NCI-H2081 treated with DMSO at 0.1 percent for 48 hours (cell line): ENCODE measurements at places on chromosomes 3 and 15.
A peak's percentile ranks its signal among the peaks of the same experiment; 100 is the strongest.

DNA sequence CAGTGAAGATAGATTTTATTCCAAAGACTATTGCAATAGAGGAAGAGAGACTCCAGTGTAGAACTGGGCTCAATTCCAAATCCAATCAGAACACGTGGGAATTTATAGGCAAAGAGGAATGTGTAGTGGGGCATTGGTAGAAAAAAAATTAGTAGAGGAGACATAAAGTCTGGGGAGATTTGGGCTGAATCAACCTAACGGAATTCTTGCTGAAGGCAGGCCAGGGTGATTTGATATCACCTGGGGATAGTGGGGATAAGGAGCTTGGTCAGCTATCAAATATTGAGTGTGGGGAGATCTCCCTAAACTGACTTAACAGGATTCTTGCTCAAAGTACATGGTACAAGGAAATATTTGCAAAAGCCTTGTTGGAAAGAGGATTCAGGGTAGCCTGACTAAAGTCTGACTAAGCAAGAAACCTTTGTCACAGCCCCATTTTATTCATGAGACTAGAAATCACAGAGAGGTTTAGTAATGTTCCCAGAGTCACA, 29.6 kb downstream of the SST start:
- no peak for DNase-seq

DNA sequence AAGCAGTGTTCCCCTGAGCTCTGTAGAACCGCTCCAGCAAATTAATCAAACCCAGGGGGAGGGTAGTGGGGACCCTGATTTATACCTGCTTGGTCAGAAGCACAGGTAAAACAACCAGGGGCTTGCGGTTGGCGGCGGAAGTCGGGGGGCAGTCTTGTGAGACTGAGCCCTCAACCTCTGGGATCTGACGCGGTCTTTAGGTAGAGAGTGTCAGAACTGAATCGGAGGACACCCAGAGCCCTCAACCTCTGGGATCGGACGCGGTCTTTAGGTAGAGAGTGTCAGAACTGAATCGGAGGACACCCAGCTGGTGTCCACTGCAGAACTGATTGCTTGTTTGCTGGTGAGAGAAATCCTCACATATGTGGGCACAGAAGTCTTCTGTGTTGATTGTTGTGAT, 12.9 kb upstream of the PAQR5 start:
- DNase-seq: no peak

DNA sequence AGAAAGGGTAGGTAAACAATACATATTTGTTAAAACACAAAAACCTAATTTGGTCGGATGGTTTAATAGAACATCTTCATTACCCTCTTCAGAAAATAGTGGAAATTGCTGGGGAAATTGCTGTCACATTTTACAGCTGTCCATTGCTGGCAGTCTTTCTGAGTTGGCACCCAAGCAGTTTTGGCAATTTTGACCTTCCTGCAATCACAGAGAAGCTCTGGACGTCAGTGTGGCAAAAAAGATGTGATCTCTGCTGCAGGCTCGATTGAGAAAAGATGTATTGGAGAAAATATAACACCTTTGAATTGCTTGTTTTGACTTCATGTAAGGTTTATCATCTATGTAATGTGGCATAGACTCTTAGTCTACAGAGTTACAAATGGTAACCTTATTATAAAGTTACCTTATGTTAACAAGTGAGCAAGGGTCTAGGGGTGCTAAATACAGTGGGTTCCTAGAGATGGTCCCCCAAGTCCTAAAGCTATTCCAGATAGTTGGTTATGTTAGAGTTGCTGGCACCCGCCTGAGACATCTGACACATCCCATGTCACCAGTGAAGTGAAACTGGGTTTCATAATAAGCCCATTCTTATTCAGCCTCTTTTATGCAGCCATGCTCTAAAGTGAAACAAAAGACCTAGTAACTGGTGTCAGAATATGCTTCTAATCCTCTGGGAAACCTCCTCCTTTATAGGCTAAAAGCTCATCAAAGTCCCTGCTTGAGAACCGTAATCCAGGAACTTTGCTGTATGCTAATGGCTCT, 14.0 kb downstream of the UBE2E1 start:
- DNase-seq: no peak

- DNase-seq: no peak
These were observed 17.9 kb upstream of the OR5H6 start for GRCh38 chr3:98246142-98246541.

DNA sequence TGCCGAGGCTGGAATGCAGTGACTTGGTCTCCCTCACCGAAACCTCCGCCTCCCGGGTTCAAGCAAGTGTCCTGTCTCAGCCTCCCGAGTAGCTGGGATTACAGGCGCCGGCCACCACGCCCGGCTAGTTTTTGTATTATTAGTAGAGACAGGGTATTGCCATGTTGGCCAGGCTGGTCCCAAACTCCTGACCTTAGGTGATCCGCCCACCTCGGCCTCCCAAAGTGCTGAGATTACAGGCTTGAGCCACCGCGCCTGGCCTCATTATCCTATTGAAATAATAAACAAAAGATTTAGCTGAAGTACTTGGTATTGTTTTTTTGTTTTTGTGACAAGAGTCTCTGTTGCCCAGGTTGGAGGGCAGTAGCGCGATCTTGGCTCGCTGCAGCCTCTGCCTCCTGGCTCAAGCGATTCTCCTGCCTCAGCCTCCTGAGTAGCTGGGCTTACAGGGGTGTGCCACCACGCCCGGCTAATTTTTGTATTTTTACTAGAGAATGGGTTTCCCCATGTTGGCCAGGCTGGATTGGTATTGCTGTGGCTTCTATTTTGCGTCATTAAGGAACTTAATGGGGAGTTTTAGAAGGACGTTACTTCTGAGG, 1.5 kb downstream of the RPL35A start:
- DNase-seq: no peak

DNA sequence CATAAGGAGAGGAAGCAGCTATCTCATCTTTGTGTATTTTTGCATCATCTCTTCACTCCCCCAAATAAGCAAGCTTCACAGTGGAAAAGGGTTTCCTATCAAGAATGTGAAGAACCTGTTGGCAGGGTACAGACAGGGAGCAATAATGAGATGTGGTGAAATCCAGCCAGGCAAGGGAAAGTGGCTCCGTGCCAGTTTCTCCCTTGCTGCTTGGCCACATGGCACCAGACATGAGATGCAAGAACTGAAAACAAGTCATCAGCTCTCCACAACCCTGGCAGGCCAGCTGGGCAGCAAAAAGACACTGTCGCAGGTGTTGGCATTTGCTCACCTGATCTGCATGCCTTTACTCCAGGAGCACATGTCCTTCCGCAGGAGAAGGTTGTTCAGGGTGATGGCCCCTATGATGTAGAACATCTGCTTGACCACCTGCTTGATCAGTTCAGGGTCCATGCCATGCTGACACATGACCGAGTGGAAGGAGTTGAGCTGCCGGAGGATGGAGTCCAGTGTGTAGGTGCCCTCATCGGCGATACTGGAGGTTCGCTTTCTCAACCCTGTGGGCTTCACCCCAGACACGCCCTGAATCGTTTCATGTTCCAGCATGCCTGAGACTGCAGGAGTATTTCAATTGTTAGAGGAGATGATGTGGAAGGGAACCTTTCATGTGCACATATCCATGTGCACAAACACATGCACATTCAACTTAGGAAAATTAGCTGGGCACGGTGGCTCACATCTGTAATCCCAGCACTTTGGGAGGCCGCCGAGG, 23.3 kb upstream of the MYO5C start:
- DNase-seq: no peak

DNA sequence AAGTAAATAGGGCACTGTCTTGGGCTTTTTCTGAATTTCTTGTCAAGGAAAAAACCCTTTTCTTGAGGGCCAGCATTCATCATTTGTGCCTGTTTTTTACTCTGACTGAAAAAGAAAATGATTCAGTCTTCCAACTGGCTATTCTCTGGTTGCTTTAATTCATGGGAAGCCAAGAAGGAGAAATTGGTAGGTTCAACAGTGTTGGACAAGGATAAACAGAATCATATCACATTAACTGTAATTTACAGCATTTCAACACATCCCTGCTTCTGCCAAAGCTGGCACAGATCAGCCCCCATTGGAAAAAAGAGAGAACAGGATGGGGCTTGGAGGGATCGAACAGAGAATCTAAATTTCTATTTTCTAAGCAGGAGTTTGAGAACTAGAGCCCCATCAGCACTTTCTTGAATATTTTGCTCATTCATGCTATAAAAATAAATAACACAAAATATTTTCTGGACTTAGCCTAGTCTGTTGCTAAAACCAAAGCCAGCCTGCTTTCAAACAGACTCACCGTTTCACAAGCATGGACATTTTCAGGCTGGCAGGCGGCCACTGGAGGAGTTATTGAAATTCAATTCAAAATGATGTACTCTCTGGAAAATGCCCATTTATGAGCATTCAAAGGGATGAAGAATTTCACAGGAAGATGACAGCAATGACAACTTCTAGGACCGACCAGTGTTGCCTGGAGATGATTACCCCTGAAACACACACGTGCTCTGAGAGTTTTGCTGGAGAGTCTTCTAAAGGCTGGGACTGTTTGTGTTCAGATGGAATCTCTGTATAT, 181.2 kb downstream of the WNT5A start:
- no peak for DNase-seq

GRCh38 chr3:72912532-72912931, 24.7 kb downstream of the GXYLT2 start:
- no peak for DNase-seq

DNA sequence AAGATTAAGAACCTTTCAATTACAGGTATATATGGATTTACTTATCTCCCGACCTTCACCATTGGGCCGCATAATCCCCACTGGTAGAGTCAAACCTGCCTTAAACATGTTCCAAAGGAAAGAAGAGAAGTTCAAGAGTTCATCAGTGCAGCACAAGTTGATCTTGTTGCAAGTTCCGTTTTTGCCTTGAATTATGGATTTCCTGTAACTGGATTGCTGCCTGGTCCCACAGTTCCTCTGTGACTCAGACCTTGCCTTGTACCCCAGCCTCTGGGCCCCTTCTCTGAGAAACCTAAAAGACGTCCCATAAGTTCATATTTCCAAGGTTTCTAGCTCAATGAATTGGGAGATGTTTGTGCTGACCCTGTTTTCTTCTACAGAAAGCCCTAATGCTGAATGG, 112.5 kb upstream of the THBS1 start:
- no peak for DNase-seq

GRCh38 chr3:192253138-192253887, 474.0 kb downstream of the FGF12 start:
- DNase-seq: no peak

- no peak for DNase-seq
These were observed 14.3 kb downstream of the WNT7A start for GRCh38 chr3:13865581-13865980.

GRCh38 chr15:39317225-39317624, 263.7 kb upstream of the THBS1 start:
- DNase-seq: no peak

GRCh38 chr3:155270485-155271342, 22.8 kb downstream of the STRIT1 start:
- DNase-seq: no peak

- DNase-seq: no peak
These were observed 13.2 kb downstream of the POPDC2 start for GRCh38 chr3:119647171-119647570.

- DNase-seq: no peak
These were observed 218.5 kb upstream of the PRICKLE2 start for GRCh38 chr3:64443546-64444381.

GRCh38 chr3:120264963-120265362, 20.1 kb downstream of the GPR156 start:
- DNase-seq: no peak

GRCh38 chr3:46913644-46914043, 36.1 kb downstream of the PTH1R start:
- peak; percentile 51 for DNase-seq

DNA sequence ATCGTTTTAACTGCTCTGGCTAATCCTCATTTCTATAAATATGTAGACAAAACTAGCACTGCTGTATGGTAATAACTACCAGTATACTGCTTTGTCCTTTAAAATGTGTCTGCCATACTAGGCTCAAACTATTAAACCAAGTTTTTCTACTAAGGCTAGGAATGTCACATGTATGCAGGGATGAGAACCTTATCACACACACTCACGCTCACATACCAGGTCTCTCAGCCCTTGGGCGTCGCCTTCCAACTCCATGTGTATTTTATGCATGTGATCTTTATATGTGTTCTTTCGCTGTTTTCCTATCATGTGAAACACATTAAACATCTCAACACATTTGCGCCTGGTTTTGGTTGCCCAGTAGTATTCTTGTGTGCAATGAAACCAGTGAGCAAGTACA, 32.6 kb downstream of the ATP2C1 start:
- no peak for DNase-seq

DNA sequence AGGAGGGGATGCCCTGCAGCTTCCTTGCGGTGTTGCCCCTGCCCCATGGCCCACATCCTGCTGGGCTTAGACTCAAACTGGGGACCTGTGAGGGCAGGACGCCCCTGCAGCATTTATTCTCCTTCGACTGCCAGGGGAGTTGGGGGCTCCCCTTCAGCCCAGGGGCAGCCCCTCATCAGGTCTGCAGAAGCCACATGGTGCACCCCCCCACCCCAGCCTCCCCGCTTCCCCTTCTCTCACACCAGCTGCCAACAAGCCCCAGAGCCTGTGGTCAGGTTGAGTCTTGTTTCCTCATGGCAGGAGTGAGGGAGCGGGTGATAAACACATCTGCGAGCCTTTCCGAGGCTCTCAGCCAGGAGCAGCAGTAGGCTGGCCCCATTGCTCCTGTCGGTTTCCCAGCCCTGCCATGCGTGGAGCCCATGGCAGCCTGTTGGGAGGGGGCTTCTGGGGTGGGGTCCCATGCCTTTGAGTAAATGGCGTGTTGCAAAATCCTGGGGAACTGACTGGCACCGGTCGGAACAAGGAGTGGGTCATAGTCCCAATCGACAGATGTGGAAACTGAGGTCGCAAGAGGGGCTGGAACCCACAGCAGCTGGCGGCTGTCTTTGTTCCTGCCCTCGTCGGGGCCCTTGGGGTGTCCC, 27.8 kb downstream of the WNT7A start:
- no peak for DNase-seq

DNA sequence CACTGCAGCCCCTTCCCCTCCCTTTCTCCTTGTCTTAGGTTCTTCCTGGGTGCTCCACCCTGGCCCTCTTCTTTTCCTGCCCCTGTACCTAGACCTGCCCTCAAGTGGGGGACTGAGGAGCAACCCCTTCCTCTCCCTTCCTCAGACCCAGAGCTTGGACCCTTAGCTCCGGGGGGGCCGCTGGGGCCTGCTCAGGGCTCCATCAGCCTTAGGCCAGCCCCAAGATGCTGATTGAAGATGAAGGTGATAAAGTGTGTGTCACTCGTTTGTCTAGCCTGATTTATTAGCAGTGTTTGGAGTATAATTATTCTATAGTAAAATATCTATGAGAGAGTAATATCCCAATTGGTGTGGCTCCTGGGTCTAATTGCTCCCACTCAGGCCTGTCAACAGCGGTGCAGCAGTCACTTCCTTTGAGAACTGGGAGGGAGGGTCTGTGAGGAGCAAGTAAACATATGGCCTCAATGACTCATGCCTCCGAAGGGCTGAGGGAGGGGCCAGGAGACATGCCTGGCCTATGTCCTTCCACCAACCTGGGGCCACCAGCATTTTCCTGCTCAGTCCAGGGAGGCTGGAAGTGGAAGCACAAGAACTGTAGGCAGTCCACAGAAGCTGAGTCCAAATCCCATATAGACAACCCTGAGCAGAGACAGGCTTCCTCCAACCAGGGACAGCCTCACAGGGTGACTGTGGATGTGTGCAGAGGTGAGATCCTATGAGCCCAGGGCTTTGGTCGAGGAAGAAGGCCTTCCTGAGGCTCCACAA, 123.2 kb downstream of the DNAJB8 start:
- no peak for DNase-seq
